Cardiac atrium fibroblast (primary cell): ENCODE measurements at places on chromosomes 12 and 14. TPM values are rescaled to one million over a fixed set of nuclear protein-coding genes. Genes with fewer than 3 reads are reported as not detected.

TCL1A gene
- not detected in 2 replicates for total RNA-seq

RFX4 gene
- total RNA-seq, result not detected in 2 replicates

MMP17 gene
- 25.9 and 31.8 TPM in 2 replicates for total RNA-seq

ESPL1 gene
- 3.2 and 4.7 TPM in 2 replicates for total RNA-seq

KRT85 gene
- not detected in 2 replicates for total RNA-seq

TMEM132C gene
- total RNA-seq, result 6.0 and 8.7 TPM in 2 replicates

SLC7A8 gene
- 0.32 and 2.0 TPM in 2 replicates for total RNA-seq

LALBA gene
- total RNA-seq, result not detected in 2 replicates

BDKRB2 gene
- 0.18 and 0.32 TPM in 2 replicates for total RNA-seq

ANKRD33 gene
- not detected in 2 replicates for total RNA-seq

WIF1 gene
- total RNA-seq, result not detected in 2 replicates

C1QL4 gene
- total RNA-seq, result not detected in 2 replicates
